Spinal cord (tissue), 10 donors: ENCODE measurements at places on chromosomes 5 and 9. TPM values are rescaled to one million over a fixed set of nuclear protein-coding genes. Genes with fewer than 3 reads are reported as not detected.

The PCSK1 gene
- 65.5 TPM for total RNA-seq

The C9orf40 gene
- total RNA-seq, result 8.2 TPM

The FAM221B gene
- not detected for total RNA-seq

The ENHO gene
- total RNA-seq, result 63.9 TPM

DNA sequence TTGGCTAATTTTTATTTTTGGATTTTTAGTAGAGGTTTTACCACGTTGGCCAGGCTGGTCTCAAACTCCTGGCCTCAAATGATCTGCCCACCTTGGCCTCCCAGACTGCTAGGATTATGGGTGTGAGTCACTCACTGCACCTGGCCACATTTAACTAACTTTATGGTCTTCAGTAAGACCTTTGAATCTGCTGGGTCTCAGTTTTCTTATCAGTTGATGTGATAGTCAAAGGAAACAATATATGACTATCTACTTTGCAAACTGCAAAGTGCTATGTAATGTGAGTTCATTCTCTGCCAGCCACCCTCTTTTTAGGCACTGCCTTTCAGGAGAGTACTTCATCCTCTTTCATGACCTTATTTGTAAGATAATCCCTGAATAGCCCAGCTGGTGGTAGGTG lies 474.7 kb downstream of the PDE4D start:
- DNase-seq, result no peak

DNA sequence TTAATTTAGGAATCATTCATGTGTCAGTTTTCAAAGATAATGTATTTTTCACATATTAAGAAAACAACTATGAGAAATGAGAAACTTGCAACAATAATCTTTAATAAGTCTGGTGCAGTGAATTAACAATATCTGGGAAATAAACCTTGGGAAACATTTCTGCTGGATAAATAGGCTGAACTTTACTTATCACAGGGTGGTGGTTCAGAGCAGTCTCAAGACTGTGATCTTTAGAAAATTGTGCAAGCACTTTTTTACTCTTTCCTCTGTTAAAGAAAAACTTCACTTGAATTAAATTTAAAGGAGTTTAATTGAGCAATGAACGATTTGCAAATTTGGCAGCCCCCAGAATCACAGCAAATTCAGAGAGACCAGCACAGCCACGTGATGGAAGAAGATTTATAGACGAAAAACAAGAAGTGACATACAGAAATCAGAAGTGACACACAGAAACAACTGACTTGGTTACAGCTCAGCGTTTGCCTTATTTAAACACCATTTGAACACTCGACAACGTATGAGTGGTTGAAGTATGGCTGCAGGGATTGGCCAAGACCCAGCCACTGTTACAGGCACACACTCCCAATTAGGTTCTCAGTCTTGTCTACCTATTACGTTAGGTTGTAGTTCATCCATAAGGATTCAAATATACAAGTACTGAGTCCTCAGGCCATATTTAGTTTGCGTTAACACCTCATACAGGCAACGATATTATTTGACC lies 631.9 kb downstream of the SLCO4C1 start:
- no peak for DNase-seq

- no peak for DNase-seq
These were observed 20.3 kb upstream of the NINJ1 start for GRCh38 chr9:93154293-93154903.
